ENCODE measurements at places on chromosomes 2 and 18.

DNA sequence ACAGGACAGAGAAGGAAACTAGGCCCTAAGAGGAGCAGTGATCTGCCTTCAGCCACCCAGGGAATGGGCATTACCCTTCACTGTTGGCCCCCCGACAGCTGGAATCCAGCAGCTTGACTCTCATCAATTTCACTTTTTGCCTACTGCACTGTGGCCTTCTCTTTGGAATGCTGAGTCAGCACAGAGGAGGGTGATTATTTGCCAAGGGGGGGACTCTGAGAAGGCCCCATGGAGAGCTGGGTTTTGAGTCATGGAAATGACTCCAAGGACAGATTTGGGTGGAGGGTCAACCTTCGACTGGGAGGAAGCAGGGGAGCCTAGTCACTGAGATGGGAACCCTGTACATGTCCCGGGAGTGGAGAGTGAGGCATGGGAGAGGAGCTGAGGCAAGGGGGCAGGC is 38.1 kb upstream of the NTSR2 start:
- DNase-seq: no peak

DNA sequence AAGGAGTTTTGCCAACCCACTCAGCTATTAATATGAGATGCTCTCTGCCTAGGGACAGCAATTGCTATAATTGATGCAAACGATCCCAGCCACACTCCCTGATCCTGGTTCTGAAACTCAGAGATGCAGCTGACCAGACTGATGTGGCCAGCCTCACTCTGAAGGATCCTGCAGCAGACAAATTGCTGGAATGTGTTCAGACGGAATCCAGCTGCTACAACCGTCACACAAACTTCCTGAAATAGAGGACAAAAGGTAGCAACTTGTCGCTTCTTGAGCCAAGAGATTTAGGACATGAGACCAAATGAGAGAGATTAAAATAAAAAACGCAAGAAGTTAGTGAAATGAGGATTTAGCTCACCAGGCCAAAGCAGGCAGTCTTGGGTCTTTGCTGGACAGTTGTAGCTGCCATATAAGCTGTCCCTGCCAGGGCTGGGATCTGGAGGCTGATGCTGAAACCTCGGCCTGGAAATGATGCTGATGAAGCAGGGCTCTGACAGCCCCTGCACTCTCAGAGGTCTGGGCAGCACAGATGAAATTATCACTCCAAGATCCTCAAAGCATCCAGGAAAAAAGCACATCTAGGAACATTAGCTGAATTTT is 8.3 kb upstream of the YWHAQ start:
- DNase-seq: no peak

- DNase-seq: no peak
These were observed 37.4 kb downstream of the SH3BP4 start for GRCh38 chr2:234989183-234989701.

DNA sequence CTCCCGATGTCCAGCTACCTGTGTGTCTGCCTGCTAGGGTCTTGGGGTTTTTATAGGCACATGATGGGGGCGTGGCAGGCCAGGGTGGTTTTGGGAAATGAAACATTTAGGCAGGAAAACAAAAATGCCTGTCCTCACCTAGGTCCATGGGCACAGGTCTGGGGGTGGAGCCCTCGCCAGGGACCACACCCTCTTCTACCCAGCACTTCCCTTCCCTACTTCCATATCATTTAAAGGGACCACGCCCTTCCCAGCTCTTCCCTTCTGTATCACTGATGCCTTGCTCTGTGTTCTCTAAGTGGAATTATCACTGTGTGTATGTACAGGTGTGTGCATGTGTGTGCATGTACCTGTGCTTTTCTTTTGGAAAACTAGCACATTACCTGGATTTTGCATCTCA is 6.3 kb downstream of the UGT1A1 start:
- no peak for DNase-seq

DNA sequence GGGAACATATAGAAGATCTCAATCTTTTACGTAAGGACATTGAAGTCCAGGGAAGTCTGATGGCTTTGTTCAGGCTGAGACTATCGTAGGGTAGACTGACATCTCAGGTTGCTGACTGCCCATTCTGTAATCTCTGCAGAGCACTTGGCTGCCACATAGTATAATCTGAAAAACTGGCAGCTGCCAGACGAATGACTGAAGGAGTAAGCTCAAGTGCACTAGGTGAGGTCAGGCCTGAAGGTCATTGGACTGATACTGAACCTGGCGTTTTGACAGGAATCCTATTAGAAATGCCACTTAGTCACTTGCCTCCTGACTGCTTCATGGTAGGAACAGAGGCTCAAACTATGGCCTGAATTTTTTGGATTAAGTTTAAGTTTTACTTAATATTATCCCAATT is 23.5 kb downstream of the GPD2 start:
- DNase-seq: no peak

DNA sequence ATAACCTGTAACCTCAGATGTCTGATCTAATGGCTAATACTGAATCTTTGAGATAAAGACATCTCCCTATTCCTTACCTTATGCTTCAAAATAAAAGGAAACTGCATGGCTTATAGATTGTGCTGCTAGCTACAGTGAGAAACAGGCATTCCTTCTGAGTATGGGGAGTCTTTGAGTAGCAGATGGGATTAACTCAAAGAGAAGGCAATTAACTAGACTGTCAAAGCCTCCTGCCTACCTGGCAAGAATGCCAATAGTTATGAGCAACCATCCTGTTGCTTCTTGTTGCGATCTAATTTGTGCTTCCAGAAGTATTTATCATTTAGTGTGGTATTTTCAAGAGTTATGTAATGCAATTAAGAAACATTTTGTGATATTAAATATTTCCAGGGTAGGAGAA is 660.0 kb upstream of the TMEFF2 start:
- no peak for DNase-seq

GRCh38 chr18:34929336-34929780 is 111.9 kb upstream of the MAPRE2 start:
- DNase-seq: no peak

DNA sequence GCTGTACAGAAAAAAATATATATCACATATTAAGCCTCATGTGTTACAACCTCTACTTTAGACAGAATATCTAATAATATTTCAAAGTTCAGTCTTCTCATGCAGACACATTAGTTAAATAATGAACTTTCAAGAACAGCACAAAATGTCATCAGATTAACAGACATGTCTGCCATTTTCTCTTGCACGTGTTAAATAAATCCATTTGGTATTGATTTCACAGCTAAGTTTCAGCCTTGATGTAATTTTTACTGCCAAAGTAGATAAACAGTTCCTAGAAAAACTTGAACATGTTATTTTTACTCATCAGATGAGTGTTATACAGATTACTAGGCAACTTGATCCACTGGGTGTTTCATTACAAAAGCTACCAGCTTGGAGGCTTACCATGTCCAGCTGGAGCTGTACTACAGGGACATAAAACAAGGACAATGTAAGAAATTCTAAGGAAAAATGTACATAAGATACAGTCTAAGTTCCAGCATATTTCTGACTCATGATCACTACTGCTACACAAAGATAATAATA is 290.7 kb upstream of the DDX18 start:
- no peak for DNase-seq

DNA sequence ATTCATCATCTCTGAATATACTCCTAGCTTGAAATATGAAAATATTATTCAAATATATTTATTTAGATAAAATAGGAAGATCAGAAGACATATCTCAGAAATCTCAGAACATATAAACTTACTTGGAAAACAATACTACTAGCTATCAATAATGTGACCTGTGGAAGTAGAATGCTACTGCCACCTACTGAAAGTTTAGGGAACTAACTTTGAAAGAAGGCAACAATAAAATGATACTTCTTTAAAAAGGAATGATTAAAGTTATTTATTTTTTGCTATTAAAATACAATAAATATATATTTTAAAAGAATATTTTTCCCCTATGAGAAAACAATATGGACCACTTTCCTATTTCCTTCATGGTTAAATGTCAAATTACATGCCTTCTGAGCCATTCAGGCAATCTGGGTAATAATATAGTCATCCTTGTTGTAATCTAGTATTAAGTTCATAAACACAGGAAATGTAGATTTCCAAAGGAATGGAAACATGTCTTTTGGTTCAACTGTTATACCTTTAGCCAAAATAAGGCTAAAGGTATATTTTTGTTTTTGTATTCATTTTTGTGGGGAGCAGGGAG is 26.0 kb downstream of the ACADL start:
- DNase-seq: no peak

DNA sequence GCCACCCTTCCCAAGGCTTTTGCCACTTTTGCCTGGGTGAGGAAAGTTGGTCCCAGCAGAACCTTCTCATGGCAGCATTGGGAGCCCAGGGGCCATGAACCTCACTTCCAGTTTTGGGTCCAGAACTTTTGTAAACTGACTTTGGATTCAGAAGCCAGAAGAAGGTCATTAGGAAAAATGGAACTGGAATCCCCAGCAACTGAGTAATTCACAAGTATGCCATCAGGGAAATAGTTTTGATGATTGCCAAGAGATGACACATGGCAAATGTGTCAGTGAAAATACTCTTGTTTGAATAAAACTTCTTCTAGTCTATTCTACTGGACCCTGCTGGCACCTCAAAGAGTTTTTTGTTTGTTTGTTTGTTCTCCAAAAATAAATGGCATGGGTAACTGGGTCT is 203.7 kb downstream of the SETBP1 start:
- no peak for DNase-seq

DNA sequence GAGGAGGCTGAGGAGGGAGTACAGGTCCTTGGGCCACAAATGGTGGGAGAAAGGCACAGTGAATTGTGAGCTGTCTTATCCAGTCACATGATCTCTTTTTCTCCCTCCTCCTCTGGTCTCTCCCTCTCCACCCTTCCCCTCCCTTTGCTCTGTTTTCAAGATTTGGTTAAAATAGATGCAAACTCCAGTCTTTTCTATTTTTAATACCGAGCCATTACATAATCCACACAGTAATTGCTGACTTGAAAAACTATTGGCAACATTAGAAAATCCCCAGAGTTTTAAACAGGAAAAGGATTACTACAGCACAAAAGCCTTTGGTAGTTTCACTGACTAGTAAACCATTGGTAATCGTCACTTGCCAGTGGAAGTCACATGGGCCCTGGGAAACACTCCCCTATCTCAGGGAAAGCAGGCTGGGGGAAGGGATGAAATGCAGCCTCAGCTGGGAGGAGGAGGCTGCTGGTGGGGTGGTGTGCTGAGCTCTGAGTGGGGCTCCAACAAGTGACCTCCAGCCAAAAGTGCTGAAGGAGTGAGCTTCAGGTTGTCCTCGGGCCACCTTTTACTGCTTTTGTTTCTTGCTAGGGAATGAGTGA is 57.4 kb upstream of the PCBP1 start:
- no peak for DNase-seq

DNA sequence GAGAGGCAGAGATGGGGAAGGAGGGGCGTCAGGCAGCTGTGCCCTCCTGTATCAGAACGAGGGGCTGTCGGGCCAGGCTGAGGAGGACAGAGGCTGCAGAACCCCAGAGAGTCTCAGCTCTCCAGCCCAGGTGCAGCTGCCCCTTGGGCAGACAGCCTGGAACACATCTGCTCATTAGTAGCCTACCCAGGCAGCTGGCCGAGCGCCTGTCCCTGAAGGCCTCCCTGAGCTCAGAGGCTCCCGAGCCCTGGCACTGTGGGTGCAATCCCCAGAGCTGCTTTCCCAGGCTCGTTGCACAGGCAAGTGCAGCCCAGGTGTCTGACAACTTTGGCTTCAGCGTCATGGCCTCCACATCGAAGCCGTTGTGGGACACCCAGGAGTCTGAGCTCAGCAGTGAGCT is 13.1 kb upstream of the TMEM185B start:
- DNase-seq: no peak

DNA sequence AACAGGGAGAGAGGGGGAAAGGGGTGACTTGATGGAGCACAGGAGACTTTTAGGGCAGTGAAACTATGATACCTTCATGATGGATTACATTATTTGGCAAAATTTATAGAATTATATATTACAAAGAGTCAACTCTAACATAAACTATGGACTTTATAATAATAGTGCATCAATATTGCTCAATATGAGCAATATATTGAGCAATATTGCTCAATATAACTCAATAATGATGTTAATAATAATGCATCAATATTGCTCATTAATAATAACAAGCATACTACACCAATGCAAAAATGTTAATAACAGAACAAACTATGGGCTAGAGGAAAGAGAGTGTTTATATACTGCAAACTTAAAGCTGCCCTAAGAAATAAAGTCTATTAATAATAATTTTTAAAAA is 3.1 kb upstream of the UNC80 start:
- DNase-seq: no peak

DNA sequence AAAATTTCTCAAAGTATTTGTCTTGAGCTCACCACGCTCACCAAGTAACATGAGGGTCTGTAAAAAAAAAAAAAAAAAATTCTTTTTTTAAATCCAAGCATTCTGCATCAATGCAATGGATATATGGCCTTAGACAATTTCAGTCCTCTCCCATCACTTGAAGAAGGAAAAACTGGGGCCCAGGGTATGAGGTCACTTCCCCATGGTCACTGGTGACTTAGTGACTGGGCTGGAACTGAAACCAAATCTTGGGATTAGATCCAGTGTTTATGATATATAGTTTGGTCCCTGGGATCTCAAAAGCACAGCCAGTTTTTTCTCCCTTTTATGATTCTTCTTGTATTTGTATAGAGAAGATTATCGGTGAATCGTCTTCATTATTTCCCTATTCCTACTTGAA is 477.9 kb upstream of the TNP1 start:
- no peak for DNase-seq

DNA sequence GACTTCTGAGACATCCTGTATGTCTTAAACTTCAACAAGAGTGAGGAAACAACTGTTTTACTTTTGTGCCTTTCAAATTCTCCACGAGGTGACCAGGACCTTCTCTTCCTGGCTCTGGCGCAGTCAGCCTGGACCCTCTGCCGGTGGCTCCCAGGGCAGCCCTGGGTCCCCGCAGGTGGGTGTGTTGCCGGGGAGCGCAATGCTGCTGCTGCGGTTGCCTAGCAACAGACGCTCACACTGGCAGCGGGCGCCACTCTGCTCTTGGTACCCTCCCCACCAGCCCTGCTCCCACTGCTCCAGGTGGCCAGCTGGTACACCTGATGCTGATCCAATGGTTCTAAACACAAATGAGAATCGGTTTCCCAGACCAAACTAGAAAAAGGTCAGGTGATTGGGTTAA is 58.7 kb downstream of the GNAL start:
- no peak for DNase-seq
